ENCODE measurements at places on chromosomes 5 and 9. TPM values are rescaled to one million over a fixed set of nuclear protein-coding genes. Genes with fewer than 3 reads are reported as not detected.

GRCh38 chr9:86253577-86253976 is 5.9 kb downstream of the C9orf153 start:
- DNase-seq, result no peak

GRCh38 chr9:95185956-95186355 is 131.6 kb downstream of the FANCC start:
- DNase-seq, result no peak

GRCh38 chr5:7770436-7770835 is 80.5 kb downstream of the CFAP90 start:
- DNase-seq, result no peak

ANKRD34B gene
- total RNA-seq, result not detected

TRIM36 gene
- not detected for total RNA-seq

C5orf46 gene
- not detected for total RNA-seq
